ENCODE measurements at places on chromosomes 5 and 9.

- no peak for DNase-seq
These were observed 168.2 kb downstream of the CACNA1B start for GRCh38 chr9:138045541-138046490.

DNA sequence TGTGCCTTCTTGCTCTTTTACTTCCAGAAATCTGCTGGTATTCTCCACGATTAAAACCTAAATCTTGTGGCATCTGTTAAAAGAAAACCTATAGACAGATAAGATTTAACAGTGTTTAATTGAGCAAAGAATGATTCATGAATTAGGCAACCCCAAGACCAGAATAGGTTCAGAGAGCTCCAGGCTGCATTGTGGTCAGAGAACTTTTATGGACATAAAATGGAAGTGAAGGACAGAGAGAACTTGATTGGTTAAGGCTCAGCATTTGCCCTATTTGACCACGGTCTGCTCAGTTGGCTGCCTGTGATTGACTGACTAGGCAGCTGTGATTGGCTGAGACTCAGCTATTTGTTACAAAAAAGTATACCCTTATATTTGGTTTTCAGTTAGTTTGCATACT is 10.4 kb upstream of the SLC36A2 start:
- DNase-seq: no peak

DNA sequence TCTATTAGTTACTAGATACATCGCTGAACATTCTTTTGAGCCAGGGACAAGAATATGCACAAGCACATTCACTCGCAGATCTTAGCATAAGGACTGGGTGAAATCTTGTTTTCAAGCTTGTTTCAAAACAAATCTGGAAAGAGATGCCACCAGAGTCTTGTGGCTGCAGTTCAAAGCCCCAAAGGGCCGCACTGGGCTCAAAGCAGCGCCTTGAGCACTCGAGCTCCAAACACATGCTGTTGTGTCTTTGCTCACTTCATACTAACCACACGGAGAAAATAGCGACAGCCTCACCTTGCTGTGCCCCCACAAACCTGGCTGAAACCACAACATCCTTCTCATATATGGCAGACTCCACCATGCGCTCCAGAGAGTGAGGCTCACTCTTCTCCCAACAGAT is 34.2 kb upstream of the IL7R start:
- no peak for DNase-seq

GRCh38 chr5:95669985-95670384 is 12.8 kb downstream of the SPATA9 start:
- DNase-seq: no peak

DNA sequence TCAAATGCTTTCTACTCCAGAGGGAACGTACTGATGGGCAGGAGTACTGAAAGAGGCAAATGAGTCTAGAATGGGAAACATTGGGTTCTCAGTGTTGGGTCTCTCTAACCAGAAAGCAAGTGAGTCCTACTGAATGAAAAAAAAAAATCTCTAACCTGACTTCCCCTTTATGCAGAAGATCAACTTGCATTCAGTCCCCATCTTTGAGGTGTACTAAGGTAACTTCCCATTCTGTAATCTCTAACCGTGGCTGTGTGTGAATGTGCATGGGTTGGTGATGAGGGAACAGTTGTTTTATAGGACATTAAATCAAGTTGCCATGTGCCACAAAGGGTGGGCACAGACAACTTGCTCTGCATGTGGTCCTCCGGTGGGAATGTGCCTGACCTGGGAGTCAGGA is 264.6 kb upstream of the CLINT1 start:
- peak; percentile 50 for DNase-seq

DNA sequence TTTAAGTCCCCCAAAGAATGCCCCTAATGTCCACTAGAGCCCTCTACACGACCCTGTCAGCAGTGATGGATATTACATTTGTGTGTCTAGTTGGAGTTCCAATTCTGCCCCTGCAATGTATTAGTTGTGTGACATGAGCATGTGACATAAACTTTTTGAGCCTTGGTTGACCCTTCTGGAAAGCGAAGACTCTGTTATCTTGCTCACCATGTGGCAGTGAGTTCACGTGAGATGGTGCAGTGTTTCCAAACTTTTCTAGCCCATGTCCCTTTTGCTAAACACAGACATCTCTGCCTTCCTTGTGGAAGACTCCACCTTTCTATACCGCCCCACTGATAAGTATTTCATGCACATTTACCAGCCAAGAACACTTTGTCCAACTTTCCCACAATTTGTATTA is 87.0 kb upstream of the BOD1 start:
- DNase-seq: no peak

- no peak for DNase-seq
These were observed 372.0 kb upstream of the KCNN2 start for GRCh38 chr5:113989913-113990305.

DNA sequence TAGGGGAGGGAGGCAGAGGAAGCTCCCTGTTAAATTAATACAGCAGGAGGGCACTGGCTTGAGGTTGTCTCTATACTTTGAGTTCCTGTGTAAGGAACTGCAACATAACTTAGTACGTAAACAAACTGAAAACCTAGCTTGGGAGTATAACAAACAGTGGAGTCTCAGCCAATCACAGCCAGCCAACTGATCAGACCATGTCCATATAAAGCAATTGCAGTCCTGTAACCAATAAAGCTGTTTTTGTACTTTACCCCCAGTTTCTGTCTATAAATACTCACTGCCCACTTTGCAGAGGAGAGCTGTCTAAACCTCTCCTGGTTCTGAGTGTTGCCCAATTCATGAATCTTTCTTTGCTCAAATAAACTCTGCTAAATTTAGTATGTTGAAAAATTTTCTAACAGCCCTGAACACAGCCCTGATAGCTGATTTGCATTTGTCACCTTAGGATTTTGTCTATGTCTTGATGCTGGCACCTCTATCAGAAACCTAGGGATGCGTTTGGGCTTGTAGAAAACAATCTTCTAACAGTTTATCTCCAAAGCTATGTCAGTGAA is 39.9 kb downstream of the GDNF start:
- no peak for DNase-seq

- no peak for DNase-seq
These were observed 495.2 kb downstream of the DIRAS2 start for GRCh38 chr9:90147426-90147825.

- DNase-seq: peak; percentile 79
These were observed 62.3 kb downstream of the RAPGEF1 start for GRCh38 chr9:131677444-131678180.

DNA sequence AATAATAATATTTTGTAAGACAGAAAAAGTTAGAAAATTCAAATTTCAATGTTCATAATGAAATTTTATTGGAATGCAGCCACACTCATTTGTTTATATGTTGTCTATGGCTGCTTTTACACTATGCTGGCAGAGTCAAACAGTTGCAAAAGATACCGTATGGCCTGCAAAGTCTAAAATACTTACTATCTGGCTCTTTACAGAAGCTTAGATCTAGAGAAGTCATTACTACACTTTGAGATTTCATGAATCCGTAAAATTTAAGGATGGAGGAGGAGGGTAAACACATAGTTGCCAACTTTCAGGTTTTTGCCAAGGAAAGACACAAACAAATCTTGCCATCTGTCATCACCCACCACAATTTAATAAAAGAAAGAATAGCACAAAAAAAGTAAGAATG is 25.1 kb upstream of the PCSK1 start:
- DNase-seq: no peak

- no peak for DNase-seq
These were observed 553 bp upstream of the FOXB2 start for GRCh38 chr9:77018969-77019235.

DNA sequence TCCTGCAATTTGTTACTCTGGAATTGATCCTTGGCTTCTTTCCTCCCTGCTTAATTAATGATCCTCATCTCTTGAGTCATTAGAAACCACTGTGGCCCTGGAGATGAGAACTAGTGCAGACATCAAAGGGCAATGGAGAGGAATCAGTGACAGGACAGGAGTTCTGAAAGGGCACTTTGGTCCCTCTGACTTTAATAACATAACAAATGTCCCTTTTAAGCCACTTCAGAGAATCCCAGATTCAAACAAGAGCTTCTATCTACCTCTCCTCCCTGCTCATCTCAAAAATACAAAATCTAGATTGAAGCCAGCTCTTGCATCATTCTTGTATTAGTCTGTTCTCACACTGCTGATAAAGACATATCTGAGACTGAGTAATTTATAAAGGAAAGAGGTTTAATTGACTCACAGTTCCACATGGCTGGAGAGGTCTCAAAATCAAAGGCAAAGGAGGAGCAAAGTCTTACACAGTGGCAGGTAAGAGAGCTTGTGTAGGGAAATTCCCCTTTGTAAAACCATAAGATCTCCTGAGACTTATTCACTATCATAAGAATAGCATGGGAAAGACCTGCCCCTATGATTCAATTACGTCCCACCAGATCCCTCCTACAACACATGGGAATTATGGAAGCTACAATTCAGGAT is 139.1 kb downstream of the PLPPR1 start:
- no peak for DNase-seq

DNA sequence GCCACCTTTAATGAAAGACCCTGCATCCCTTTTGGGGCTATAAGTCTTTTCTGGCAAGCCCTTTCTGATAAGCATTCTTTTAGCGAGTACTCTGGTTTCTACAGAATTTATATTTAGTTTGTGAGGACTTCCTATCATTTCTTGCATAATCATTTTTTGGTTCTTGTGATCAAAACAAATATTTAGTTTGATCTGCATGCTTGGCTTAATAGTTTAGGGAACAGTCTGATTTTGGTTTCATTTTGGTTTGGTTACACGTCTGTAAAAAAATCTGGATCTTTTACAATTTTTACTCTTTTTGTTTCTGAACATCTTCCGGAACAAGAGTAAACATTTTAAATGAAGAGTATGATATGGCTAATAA is 1074.4 kb downstream of the CDH9 start:
- DNase-seq: no peak

DNA sequence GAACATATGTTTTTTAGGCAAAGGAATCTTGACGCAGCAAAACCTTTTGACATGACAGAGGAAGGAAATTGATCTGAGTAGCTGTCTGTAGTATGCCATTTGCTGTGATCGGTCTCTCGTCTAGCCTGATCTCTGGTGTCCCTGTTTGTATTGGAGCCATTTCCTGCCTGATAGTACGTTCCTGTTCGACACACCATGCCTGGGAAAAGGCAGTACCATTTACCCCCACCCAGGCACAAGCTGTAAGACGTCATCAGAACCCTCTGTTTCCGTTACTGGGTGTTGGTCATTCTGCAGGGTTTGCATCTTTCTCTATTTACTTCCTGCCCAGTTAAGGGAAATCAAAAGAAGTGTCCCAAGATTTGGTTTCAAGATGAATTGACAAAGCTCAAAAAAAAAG is 129.7 kb downstream of the CEMIP2 start:
- no peak for DNase-seq

DNA sequence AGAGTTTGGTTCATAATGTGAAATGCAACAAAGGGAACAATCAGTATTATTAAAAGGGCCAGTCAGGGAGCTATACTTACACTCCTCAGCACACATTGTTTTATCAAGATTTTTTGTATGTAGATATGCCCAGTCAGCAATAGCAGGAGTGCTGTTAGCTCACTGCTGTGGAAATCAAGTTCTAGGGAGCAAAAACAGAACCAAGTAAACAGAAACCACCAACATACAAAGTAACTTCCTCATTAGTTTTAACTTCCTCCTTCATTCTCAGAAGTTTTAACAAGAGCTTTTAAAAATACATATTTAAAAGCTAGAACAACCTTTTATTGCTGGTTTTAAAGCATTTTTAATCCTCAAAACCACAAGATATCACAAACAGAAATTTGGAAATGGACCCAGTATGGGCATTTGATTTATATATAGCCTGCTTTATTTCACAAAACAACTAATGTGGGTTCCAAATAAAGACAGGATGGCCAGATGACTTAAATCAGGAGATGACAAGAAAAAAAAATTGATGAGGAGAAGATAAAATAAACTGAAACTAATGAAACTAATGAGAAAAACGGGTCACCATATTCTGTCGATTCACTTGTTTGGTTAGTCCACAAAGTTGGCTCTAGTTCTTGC is 178.5 kb downstream of the ADAMTS12 start:
- DNase-seq: no peak

- no peak for DNase-seq
These were observed 97.3 kb downstream of the PLCXD3 start for GRCh38 chr5:41413074-41413473.

- DNase-seq: no peak
These were observed 6.1 kb downstream of the C7 start for GRCh38 chr5:40915341-40915926.

- DNase-seq: no peak
These were observed 296.1 kb upstream of the DMAC1 start for GRCh38 chr9:8095672-8096086.

DNA sequence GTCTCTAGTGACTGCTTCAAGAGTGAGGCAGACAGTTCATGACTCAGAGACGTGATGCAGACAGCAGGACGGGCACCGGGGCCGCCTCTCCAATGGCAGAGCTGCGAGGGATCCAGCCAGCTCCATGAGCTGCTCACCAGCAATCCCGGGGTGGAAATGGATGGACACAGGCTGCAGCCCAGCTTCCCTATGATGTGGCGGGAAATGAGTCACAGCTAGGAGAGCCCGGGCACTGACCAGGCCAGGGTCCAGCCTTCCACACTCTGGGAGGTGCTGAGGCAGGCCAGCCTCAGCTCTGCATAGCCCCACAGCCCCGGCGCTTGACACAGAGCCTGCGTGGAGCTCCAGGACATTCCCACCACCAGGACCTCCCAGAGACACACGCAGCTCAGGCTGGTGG is 244.8 kb upstream of the IRX2 start:
- no peak for DNase-seq

- DNase-seq: peak; percentile 42
These were observed 116.9 kb downstream of the ARRDC3 start for GRCh38 chr5:91266184-91266705.

GRCh38 chr5:35046774-35047173 is 975 bp downstream of the AGXT2 start:
- no peak for DNase-seq

- DNase-seq: no peak
These were observed 478.6 kb upstream of the C9orf72 start for GRCh38 chr9:28051559-28052503.

- DNase-seq: no peak
These were observed 189.0 kb downstream of the HCN1 start for GRCh38 chr5:45507178-45507577.

- DNase-seq: no peak
These were observed 1397.8 kb downstream of the PTPRD start for GRCh38 chr9:9215050-9215449.

- DNase-seq: no peak
These were observed 94.4 kb downstream of the TRIO start for GRCh38 chr5:14237317-14238086.

GRCh38 chr9:74736646-74737045 is 151.1 kb downstream of the TRPM6 start:
- DNase-seq: no peak

- no peak for DNase-seq
These were observed 892 bp downstream of the SMIM32 start for GRCh38 chr5:136192015-136192525.

GRCh38 chr9:15248621-15249020 is 58.4 kb downstream of the TTC39B start:
- no peak for DNase-seq

DNA sequence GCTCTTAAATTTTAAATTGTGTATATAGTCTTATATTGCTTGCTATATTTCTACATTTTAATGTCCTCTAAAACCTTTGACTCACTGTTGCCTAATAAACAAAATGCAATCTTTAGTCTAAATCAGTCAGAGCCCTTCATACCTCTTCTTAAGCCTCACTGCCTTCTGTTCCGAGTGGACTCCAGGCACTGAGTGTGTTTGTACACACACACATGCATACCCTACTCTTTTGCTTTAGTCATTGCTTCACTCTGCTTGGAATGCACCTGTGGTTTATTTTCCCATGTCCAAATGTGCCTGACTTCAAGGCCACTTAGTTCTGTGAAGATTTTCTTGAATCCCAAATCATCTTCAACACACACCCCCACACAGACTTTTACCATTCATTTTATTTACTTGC is 60.9 kb downstream of the SLC12A2 start:
- no peak for DNase-seq
